ENCODE measurements at places on chromosomes 2 and 18.

DNA sequence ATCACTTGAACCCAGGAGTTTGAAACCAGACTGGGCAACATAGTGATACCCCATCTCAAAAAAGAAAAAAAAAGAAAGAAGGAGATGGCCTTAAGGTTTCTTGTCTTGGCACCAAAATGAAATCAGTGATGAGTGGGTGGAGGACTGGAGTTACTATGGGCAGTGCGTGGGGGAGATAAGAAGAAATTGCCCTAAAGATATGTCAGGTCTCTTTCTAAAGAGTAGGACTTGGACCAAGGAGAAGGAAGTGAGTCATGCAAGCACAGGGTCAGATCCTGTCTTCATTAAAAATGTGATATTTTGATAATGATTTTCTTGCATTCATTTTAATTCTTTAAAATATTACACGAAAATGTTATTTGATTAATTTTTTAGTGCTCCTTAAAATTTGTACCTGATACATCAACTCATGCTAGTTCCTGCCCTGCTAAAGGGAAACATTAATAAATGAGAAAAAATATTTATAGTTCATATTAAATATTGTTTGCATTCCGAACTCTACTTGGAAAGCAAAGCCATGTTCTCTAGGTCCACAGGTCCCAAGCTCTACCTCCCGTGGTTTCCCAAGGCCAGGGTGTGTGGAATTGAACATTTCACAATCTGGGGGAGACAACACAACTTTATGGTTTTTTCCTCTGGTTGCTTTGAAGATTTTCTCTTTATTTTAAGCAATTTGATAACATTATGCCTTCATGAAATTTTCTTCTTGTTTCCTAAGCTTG, 62.6 kb upstream of the CTLA4 start:
- DNase-seq, result no peak

DNA sequence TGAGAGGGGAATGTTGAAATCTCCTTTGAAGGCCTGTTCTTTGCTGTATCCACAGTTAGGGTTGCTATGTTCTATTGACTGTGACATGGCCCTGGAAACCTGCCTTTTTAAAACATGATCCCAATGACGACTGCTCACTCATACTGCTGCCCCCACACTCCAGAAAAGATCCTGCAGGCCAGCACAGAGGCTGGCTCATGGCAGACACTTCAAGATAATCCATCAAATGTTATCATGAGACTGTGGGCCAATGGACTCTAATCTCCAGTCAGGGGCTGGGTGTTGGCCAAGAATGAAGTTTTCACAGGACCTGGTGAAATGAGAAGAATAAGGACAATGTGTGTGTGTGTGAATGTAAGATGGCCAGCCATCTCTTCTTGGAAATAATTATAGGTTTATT, 59.0 kb upstream of the THOC1 start:
- no peak for DNase-seq

DNA sequence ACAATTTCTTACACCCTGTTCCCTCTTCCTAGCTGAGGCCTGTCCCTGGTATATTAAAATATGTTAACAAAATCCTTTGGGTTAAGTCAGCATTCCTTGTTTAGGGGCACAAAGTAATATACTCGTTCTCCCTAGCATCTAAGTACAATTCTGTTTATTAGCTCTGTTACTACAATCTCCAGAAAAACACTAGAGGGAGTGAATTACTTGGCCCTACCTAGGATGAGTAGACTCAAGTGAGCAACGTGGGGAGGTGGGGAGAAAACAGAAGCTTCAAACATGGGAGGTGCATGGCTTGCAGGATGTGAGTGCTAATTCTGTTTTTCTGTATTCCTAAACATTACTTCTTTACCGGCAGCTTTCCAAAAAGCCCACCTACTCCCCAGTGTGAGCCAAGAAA, 89.7 kb downstream of the FSIP2 start:
- DNase-seq, result no peak

GRCh38 chr2:208195531-208195930, 5.7 kb upstream of the C2orf80 start:
- DNase-seq, result no peak

GRCh38 chr2:219279916-219280516, 850 bp downstream of the DNAJB2 start:
- DNase-seq, result no peak

DNA sequence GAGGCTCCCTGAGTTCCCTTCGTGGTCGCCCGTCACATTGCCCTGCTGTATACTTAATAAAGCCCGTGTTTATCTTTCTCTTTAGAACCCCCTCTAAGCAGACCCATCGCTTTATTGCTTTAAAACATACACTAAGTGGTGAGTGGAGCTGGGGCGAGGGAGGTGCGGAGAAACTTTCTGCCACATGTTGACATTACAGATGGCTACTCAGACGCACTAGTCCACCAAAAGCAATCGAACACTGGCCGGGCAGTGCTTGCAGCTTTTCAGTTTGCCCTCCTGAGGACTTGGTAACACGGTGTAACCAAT, 859 bp upstream of the COLEC12 start:
- DNase-seq, result no peak

GRCh38 chr2:230828272-230828961, 36.3 kb upstream of the ITM2C start:
- no peak for DNase-seq

- peak; percentile 65 for DNase-seq
These were observed 10.9 kb downstream of the CATIP start for GRCh38 chr2:218367415-218368149.

GRCh38 chr2:126655051-126655450, 907 bp upstream of the GYPC start:
- no peak for DNase-seq

GRCh38 chr2:85439986-85440385, 21.5 kb downstream of the SH2D6 start:
- no peak for DNase-seq

DNA sequence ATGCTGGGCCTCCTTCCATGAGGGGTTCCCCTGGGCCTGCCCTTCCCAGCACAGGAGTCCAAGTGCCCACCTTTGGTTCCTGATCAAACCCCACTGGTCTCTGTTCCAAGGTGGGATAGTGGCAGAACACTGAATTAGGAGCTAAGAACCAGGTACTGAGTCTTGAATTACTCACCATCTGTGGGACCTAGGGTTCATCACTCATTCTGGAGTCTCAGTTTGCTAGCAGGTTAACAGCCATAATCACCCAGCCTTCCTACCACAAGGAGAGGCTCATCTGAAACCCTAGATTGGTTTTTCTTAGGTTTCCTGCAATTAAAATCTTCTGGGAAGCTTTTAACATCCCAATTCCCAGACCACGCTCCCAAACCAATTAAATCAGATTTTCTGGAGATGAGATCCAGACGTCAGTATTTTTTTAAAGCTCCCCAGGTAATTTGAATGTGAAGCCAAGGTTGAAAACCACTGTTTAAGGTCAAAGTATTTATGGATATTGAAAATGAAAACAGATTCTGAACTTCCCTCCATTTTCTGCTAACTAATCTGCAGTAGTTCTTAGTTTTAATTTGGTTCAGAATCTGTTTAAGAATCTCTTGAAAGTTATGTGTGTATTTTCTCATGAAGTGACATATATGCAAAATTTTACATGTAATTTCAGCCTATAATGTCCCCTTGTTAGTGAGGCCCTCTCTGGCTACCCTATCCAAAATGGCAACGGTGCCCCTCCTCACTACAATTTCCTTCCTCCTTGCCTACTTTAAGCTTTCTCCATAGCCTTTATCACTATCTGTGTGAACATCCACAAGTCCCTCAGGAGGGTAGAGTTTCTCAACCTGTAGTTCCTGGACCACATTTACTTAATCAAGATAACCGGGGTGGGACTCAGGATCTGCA, 166.5 kb upstream of the CXCR4 start:
- no peak for DNase-seq

GRCh38 chr18:40676668-40677067, 1278.4 kb upstream of the PIK3C3 start:
- no peak for DNase-seq

DNA sequence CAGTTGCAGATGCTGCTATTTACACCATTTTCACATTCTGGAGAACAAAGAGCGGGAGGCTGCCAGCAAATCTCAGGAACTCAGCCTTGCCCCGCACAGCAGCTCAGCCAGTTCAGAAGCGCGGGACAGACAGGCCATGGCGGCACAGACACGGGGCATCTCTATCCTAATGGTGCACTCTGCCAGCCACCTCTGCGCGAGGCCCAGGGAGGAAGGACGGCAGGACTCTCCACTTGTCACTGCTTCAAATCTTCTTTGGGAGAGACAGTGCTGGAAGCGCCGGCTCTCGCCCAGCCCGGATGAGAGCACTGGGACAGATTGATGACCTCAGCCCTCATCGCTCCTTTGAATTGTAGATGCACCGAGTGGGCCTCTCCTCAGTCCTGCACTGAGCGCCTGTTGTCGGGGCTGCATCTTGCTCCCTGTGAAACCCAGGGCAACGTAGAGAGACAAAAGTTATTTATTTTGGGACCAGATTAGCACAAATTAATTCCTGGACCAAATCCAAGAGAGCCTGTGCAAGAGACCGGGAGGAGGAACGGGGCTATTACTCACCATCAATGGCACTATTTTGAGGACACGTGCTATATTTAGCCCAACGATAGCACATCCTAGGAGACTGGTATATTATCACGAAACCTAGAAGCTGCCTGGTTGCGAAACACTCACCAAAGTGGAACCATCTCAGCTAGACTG, 211.4 kb upstream of the SMIM21 start:
- DNase-seq, result no peak

Data from stimulated activated CD8-positive, alpha-beta memory T cell treated with anti-CD3 and anti-CD28 coated beads, Interleukin-12 subunit alpha, Interleukin-12 subunit beta, amount 100 ng/mL, for 4 hours (primary cell).